Stimulated activated CD8-positive, alpha-beta memory T cell treated with anti-CD3 and anti-CD28 coated beads, Interleukin-4, amount 100 ng/mL, for 1 hour (primary cell): ENCODE measurements at places on chromosomes 2 and 18.

GRCh38 chr18:29078273-29078672 is 901.3 kb upstream of the CDH2 start:
- no peak for DNase-seq

- DNase-seq: no peak
These were observed 125.7 kb downstream of the MRO start for GRCh38 chr18:50694147-50694546.

DNA sequence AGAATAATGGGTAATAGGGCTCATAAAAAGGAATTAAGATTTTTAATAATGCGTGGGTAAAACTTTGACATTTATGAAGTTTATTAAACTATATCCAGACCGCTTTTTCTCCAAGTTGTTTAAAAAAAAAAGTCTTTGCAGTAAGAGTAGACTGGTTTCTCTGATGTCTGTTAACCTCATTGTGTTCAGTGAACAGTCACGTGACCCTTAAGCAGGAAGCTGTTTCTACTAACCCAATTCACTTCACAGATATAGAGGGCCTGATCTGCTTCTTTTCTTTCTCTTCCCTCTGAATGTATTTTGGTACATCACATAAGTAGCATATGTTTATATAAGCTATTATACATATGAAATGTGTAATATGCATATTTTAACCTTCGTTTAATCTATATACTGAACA is 1011.3 kb upstream of the CELF4 start:
- DNase-seq: no peak

DNA sequence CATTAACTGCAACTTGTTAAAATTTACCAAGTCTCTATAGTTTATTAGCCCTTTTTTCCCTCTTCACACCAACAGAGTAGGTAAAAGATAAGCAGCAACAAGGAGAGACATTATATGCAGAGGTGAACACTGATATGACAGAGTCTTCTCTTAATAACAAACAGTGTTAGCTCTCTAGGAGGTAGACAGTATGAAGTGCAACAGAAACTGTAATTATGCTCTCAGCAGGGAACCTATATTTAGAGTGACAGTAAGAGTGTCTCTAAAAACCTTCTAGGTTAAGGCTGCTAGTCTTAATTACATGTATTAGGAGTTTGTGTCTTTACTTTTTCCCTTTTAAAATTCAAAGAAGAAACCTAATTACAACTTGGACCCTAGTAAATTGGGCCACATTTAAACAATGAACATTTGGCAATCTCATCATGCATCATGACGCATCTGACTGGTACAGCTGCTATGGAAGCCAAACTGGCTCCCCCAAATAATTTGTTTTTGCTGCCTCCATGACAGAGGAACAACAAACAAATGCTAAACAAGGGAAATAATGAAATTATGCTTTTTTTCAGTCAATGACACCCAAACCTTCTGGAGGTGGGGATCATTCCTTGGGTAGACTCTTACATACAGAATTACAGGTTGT is 69.9 kb upstream of the MMADHC start:
- no peak for DNase-seq

DNA sequence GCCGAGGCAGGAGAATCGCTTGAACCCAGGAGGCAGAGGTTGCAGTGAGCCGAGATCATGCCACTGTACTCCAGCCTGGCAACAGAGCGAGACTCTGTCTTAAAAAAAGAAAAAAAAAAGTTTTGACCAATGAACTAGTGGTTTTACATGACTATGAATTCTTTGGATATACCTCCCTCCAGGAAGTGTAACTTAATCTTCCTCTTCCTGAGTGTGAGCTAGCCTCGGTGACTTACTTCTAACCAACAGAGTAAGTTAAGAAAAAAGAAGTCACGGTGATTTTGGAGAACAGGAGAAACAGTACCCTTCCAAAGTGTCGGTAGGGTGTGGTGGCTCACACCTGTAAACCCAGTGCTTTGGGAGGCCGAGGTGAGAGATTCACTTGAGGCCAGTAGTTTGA is 7.1 kb downstream of the TIA1 start:
- DNase-seq: no peak
